ENCODE measurements at places on chromosomes 6 and 20.
A peak's percentile ranks its signal among the peaks of the same experiment; 100 is the strongest.

GRCh38 chr20:2150660-2151059 is 49.0 kb downstream of the STK35 start:
- DNase-seq = no peak

DNA sequence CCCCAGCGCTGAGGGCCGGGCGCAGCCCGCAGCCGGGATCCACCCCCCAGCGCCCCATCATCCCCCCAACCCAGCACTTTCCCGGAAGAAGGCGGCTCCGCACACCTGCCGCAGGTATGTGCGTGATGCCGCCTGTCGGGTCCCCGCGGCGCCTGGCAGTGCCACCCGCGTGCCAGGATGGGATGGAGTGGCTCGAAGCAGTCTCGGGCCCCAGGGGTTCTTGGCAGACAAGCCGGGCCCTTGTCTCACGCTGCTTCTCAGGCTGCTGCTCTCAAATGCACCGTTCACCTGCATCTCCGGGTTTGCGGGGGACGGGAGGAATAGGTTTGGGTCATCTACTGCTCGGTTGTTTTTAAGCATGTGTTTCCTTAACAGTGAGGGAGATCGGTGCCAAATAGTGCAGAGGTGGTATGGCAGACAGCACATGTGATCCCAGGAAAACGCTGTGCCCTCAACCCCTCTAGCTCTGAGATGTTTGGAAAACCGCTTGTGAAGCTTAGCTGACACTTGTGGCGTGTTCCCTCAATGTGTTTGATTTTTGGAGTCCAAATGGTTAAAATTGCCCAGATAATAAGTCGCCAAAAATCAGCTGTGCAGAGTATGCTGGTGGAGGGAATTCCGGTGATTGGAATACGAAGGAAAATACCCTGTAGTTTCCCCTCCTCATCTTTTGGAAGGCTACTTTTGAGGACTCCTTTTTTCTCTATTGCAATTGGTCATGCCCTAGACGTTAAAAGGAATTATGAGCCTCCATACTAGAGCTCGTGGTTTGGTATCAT is 926 bp downstream of the MYLIP start:
- DNase-seq = peak; percentile 46

- no peak for DNase-seq
Observed at GRCh38 chr20:63176034-63176426, 39.9 kb downstream of the YTHDF1 start.

DNA sequence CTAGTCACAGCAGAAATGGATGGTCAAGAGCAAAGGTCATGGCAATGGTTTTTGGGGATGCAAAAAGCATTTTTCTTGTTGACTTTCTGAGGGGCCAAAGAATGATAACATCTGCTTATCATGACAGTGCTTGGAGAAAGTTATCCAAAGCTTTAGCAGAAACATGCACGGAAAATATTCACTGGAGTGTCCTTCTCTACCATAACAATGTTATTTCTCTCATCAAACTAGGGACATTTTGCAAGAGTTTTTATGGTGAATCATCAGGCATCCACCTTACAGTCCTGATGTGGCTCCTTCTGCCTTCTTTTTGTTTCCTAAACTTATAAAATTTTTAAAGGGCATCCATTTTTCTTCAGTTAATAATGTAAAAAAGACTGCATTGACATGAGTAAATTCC is 302.3 kb downstream of the HIVEP2 start:
- no peak for DNase-seq

- no peak for DNase-seq
Observed at GRCh38 chr6:113693851-113694250, 163.3 kb upstream of the MARCKS start.

DNA sequence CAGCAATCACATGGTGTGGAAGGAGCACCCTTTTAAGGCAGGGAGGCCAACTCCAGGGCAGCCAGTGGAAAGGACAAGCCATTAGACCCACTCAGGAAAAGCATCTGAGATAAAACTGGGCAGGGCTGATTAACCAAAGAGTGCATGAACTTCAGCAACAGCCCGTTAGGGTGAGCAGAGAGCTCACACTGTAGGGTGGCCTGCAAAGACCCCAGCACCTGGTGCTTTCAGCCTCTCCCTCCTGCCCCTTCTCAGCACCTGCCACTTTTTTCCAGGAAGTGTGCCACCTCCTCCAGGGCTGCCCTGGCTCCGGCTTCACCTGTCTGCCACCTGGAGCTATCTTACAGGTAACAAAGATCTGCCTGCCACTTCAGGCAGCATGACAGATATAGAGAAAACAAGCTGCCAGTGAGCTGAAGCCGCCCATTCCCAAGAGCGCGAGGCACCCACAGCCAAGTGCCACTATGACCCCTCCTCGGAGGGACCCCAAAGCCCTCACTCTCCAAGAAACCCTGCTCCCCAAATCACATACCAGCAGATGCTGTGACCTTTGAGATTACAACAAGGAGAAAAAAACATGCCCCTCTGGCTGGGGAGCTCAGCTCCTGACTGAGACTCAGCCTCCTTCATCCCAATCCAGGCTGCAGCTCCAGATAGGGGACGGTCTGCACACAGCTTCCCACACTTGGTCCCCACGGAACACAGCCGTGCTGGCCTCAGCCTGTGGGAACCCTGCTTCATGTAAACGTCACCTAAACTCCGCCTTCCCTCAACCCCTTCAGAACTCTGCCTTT is 71.2 kb downstream of the ABHD12 start:
- DNase-seq = no peak

GRCh38 chr6:11699576-11699975 is 79.0 kb downstream of the ADTRP start:
- no peak for DNase-seq

- no peak for DNase-seq
Observed at GRCh38 chr20:17871181-17871580, 97.4 kb downstream of the SNX5 start.

- DNase-seq = no peak
Observed at GRCh38 chr6:38080360-38080759, 260.8 kb downstream of the ZFAND3 start.

- DNase-seq = no peak
Observed at GRCh38 chr6:145723646-145724045, 11.7 kb downstream of the EPM2A start.

DNA sequence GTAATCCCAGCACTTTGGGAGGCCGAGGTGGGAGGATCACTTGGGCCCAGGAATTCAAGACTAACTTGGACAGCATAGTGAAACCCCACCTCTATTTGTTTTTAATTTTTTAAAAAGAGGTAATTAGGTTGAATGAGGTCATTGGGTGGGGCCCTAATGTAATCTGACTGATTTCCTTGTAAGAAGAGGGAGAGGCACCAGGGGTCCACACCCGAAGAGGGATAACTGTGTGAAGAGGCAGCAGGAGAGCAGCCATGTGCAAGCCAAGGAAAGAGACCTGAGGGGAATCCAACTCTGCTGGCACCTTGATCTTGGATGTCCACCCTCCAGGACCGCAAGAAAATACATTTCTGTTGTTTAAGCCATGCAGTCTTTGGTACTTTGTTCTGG is 63.4 kb downstream of the QRSL1 start:
- DNase-seq = no peak

- DNase-seq = no peak
Observed at GRCh38 chr6:16903470-16903869, 142.2 kb upstream of the ATXN1 start.

DNA sequence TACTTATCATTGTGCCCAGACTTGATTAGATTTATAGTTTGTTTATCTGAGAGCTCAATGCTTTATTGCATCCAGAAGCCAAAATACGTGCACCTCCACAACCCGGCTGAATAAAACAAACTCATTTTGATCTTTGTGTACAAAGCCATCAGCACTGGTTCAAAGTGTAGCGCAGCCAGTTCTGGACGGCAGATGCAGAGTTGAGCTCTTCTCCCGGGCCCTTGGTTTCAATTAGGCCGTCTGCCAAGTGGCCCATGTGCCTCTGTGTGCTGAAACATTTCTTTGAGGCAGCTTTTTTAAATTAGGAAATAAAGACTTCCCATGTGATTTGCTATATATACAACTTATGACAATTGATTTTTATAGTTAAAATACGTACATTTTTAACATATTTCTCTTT is 96.2 kb upstream of the RSPO3 start:
- no peak for DNase-seq

DNA sequence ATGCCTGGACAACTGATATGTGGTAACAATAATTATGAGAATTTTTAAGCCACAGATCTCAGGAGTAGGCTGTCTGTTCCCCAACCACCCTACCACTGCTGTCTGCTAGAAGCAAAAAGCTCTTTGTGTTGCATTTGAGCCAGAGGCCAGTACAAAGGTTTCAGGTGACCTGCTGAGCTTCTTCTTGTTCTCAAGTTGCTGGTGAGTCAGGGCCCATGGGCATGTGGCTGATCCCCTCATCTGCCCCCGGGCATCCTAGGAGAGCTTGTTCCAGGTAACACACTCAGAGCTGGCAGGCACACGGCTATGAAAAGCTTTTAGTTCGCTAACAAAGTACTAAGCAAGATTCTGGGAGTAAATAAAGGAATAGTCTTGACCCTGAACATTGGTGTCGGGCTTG is 285.3 kb downstream of the CDC5L start:
- DNase-seq = no peak

DNA sequence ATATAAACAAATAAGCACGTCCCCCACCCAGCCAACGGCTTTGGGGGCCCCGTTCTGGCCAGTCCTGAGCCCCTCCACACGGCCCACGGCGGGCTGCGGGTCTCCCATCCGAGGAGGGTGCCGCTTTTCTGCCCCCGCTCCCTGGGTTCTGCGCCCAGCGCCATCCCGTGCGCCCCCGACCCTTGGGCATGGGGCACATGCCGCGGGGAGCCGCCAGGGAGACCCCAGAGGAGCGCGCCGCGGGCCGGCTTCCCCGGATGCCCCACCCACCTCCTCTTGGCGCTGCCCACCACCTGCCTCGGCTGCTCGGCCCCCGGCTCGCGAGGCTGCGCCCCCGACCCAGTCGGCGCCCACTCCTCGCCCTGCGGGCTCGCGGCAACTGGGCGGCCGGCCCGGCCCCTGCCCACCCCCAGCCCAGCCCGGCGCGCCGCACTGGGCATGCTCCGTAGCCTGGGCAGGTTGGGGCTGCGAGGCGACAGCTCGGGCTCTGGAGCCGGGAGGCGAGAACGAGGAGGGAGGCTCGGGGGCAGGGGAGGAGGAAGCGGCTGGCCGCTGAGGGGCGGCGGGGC is 570 bp upstream of the PLCB4 start:
- no peak for DNase-seq

GRCh38 chr6:96803106-96803481 is 34.2 kb downstream of the GPR63 start:
- DNase-seq = no peak

DNA sequence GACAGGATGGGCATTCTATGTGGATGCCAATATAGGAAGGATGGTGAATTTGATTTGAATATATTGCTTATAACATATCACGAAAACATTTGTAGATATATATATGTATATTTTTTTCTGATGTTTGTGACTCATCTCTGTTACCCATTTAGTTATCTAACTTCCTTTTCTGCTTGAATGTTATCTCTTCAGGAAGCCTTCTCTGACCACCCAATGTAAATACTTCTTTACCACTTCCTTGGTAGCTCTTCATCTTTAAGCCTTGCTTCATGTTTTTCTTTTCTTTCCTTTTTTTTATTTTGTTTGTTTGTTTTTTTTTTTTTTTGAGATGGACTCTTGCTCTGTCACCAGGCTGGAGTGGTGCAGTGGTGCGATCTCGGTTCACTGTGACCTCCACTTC is 260.5 kb upstream of the EPHA7 start:
- DNase-seq = no peak

- DNase-seq = no peak
Observed at GRCh38 chr6:12353731-12354130, 63.6 kb downstream of the EDN1 start.

GRCh38 chr6:146339716-146340115 is 203.9 kb upstream of the RAB32 start:
- no peak for DNase-seq

GRCh38 chr6:17863901-17864754 is 123.3 kb downstream of the KIF13A start:
- no peak for DNase-seq

- no peak for DNase-seq
Observed at GRCh38 chr6:159718634-159719033, 8.7 kb upstream of the WTAP start.

DNA sequence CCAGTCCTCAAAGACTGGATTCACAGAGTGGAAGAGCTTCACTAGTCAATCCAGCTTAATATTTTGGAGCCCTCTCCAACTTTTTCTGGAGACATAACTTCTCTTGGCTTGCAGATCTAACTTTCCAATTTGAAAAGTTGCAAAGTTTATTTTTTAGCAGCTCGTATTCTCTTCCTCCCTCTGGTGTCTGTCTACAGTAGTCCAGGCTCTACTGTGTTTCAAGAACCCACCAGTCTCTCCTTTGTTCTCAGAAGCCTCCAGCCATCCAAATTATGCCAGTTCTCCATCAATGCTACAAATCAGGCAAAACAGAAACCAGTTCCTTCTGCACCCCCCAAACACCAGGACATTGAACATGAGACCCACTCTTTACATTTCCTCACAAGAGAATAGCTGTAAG is 376.1 kb upstream of the OPRM1 start:
- no peak for DNase-seq

- DNase-seq = no peak
Observed at GRCh38 chr20:5127859-5128424, 1.1 kb downstream of the CDS2 start.

DNA sequence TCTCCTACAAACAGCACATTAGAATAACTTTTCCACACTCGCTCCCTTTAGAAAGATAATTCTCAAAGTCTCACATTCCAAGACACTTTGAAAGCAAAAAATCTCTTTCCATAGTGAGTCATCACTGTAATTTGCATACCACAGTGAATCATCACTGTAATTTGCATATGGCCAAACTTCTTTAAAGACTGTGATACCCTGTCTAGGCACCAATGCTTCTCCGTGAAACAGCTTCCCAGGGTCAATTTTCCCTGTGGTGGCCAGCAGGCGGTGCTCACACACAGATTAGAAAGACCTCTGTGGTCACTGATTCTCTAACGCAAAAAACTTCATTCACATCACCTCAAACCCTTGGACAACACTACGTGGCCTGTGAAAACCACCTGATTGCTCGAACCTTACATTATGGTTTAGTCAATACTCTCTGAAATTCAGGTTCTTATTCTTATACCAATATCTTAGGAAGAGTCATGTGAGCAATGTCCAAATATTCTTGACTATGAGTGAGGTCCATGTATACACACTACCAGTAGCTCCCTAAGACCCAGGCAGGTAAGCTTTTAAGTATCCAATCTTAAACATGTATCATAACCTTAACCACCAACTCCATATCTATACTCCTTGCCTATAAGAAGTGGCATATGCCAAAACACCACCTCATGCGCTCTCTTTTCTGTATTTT is 78.5 kb upstream of the PHACTR1 start:
- peak; percentile 65 for DNase-seq

DNA sequence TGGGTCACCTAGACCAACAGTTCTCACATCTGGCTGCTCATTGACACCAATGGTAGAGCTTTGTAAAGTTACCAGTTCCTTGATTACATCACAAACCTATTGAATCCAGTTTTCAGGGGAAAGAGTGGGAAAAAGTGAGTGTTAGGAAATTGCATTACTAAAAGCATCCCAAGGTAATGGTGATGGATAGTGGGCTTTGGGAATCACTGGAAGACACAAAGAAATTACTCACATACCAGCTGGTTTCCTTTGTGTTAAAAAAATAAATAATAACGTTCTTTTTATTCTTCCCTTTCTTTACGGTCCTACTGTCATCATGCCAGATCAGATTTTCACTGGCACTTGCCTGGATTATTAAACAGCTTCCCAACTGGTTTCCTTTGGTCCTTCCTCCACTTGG is 370.7 kb downstream of the RFPL4B start:
- no peak for DNase-seq
